ENCODE measurements at places on chromosomes 6 and 20.

- DNase-seq, result peak; percentile 91
Observed at GRCh38 chr20:20931024-20931423, 175.1 kb downstream of the LINC00237 start.

DNA sequence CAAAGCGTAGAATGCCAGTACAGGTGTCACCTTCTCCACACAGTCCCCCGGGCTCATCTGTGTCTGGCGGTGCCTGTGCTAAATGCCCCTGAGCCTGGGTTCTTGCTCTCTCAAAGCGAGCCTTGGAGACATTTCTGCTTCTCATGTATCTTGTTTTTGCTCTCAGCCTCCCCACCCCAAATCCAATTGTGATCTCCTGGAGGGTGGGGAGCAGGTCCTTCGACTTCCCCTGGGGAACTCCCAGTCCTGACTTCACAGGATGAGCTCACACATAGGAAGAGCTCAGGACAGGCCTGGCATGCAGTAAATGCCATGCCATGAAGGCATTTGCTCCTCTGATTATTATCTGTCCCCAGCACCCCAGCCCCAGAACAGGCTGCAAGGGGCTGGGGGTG, 58.1 kb downstream of the NOL4L start:
- no peak for DNase-seq

DNA sequence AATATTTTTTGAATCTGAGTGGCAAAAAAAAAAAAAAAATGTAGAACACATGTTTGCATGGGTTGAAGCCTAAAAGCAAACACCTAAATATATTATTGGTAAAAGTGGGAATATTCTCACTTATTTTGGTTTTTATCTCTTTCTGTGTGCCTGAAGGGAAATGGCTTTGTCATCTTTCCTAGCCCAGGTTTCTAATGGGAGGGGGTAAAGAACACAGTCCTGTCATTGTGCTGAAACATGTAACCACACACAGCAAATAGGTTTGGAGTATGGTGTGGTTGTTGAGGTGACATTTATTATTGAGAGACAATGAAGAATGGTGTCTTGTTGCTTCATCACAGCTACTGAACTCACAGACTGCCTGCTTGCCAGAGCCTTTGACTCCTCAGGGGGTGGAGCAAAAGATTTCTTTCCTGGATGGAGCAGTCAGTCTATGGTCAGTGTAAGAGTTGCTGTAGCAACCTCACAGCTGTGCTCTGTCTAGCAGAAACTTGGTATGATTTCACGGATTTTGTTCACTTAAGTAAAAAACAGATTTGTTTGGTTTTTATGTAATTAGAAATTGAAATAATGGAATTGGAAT, 70.2 kb downstream of the CEP57L1 start:
- no peak for DNase-seq

- DNase-seq, result no peak
Observed at GRCh38 chr6:29505808-29506207, 18.1 kb upstream of the MAS1L start.

GRCh38 chr6:100775667-100776066, 105.5 kb downstream of the ASCC3 start:
- no peak for DNase-seq

DNA sequence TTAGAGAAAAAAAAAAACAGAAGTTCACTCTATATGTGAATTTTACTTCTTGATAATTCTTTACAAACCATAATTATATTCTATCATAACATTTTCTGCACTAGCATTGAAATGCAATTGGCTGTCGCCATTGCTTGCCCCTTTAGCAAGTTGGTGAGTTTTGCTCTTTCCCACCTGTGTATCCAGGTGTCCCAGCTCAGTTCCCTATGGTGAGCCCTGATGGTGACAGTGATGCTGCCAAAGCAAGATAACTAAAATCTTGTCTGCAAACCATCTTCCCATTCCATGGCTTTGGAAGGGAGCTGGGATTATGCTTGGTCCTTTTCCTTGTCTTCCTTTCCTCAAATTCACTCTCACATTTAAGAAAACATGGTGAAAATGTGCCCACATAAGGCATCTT, 429.6 kb downstream of the NKAIN2 start:
- no peak for DNase-seq

DNA sequence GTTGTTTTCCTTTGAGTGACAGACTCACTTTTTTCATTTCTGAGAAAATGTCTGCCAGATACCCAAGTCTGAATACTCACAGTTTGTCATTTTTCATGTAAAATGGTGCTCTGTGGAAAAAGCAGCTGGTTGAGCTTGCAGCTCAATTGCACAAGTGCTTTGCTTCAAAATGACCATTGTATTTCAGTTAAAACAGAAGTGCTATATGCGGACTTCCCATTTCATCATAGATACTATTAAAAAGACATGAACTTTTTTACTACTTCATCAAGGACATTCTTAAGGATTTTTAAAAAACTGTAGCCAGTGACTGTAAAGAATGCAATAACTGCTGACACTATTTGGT, 61.5 kb downstream of the KCNS1 start:
- no peak for DNase-seq

GRCh38 chr20:63572788-63573646, 1.0 kb downstream of the HELZ2 start:
- no peak for DNase-seq

- peak; percentile 93 for DNase-seq
Observed at GRCh38 chr20:58691773-58692578, 624 bp upstream of the NPEPL1 start.

DNA sequence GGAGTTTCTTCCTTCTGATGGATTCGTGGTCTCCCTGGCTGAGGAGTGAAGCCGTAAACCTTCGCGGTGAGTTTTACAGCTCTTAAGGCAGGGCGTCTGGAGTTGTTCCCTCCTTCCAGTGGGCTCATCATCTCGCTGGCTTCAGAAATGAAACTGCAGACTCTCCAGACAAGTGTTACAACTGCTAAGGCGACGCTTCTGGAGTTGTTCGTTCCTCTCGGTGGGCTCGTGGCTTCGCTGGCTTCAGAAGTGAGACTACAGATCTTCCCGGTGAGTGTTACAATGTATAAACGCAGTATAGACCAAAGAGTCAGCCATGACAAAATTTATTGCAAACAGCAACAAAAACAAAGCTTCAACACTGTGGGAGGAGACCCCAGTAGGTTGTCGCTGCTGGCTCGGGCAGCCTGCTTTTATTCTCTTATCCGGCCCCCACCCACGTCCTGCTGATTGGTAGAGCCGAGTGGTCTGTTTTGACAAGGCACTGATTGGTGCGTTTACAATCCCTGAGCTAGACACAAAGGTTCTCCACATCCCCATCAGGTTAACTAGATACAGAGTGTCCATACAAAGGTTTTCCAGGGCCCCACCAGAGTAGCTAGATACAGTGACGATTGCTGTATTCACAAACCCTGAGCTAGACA, 113.2 kb downstream of the GPX5 start:
- no peak for DNase-seq

DNA sequence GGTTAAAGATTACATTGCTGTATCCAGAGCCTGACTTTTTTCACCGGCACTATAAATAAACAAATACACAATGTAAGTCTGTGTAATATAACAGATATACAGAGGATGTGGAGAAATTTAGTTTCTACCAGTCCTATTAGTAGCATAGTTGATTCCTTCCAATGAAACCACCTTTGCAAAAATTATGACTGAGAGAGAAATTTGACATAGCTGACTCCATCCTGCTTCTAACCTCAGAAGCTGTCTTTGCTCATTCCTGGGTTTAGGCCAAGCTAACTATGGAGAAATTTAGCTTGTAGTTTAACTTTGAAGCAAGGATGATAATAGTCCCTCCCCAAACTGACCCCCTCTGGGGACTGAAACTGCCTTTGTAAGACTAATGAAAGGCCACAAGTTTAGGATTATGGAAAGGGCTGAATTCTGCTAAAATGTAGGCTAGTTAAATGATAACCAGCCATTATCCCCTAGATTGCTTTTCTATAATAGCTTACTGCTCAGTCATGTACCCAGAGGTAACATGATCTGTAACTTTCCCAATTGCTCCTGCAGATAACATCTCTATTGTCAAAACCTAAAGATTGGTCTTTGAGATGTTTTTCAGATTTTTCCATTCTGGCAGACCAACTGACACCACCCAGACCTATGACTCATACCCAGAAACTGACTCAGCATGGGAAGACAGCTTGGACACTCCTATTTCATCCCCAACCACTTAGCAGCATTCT, 172.8 kb upstream of the ARG1 start:
- no peak for DNase-seq

GRCh38 chr6:46729787-46730326, 5.3 kb downstream of the PLA2G7 start:
- DNase-seq, result no peak

GRCh38 chr6:55974688-55975087, 99.3 kb upstream of the BMP5 start:
- no peak for DNase-seq
